ENCODE measurements at places on chromosomes 3 and 15.

- no peak for DNase-seq
Measured at GRCh38 chr3:130044370-130044769, 37.3 kb upstream of the ALG1L2 start.

DNA sequence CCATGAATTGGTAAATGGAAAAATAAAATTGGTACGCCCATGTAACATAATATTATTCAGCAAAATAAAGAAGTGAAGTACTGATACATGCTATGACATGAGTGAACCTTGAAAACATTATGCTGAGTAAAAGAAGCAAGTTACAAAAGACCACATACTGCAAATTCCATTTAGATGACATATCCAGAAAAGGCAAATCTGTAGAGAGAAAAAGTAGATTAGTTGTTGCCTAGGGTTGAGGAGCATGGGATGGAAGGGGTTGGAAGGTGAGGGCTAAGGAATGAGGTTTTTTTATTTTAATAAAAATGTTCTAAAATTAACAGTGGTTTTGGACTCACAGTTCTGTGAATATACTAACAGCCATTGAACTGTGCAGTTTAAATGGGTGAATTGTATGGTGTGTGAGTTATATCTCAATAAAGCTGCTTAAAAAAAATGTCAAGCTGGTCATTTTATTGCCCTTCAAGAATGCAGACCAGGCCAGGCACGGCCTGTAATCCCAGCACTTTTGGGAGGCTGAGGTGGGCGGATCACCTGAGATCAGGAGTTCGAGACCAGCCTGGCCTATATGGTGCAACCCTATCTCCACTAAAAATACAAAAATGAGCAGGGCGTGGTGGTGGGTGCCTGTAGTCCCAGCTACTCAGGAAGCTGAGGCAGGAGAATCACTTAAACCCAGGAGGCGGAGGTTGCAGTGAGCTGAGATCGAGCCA, 8.1 kb upstream of the DLG1 start:
- DNase-seq, result no peak

- DNase-seq, result no peak
Measured at GRCh38 chr3:197896421-197896820, 53.6 kb upstream of the RPL35A start.

- DNase-seq, result no peak
Measured at GRCh38 chr15:63339006-63339766, 42.5 kb downstream of the CA12 start.

DNA sequence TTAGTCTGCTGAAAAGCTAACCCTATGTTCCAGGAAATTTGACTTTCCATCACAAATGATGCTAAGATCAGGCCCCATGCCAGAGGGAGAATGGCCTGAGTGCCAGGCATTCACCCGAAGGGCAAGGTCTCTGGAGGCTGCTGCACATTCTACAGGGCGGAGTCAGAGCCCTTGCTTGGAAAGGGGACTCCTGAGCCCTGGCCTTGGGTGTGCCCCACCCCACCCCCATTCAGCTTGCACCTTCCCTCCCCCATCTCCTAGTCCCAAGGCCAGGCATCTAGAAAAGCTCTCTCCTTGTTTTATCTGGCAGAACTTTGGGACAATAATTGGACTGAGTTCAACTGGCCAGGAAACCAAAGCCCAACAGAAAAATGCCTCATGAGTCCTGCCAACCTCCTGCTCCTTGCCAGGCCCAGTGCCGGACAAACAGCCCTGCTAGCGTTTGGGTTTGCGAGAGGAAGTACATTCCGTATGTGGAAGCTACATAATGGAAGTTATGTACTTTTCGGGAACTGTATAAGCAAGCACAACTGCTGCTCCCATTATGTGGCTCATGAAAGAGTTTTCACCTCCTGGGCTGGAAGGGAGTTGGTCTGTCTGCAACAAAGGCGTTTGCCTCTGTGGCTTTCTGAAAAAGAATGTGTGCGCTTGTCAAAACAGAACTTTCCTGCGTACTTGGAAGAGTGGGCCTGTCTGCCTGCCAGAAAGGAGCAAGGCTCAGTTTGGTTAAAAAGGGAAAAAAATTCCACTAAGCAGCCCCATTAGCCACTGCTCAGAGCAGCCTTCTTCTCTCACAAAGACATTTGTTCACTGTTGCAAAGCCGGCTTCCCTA, 321.5 kb upstream of the CTNNB1 start:
- no peak for DNase-seq

DNA sequence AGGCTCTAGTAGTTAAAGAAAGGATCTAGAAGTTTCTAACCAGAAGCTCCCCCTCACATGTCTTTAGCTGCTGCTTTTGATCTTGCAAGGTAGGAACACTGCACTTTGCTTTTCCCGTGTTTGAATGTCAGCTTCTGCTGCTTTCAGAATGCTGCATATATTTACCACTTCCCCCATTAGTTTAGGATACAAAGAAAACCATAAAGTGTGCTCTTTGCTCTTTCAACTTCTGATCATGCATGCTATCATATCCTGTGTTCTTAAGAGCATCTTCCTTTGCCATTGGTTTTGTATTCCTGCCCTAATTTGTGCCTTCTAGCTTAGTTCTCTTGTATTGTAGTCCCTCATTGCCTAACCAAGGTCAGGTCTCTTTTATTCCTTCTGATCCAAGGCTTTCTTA, 43.3 kb downstream of the ZNF609 start:
- DNase-seq, result no peak
